ENCODE measurements at places on chromosomes 11 and 22. TPM values are rescaled to one million over a fixed set of nuclear protein-coding genes. Genes with fewer than 3 reads are reported as not detected.

DNA sequence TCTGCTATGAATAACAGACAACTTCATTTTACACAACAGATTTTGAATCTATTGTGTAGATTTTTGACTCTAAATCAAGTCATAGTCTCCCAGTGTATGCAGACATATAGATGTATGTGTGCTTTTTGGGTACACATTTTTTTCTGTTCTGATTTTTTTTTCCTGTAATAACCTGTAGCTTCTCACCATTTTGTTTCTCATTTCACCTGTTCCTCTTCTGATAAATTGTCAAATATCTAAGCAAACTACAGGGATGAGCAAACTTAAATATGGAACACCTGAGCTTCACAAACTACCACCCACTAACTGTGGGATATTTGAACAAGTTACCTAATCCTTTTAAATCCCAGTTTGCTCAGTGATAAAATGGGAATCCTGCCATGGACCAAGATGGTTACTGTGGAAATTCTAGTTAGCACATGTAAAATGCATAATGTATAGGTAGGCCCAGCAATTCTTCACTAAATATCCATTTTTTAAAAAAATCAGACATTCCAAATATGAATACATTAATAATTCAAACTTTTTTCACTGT is 15.7 kb downstream of the LGR4 start:
- no peak for DNase-seq

DNA sequence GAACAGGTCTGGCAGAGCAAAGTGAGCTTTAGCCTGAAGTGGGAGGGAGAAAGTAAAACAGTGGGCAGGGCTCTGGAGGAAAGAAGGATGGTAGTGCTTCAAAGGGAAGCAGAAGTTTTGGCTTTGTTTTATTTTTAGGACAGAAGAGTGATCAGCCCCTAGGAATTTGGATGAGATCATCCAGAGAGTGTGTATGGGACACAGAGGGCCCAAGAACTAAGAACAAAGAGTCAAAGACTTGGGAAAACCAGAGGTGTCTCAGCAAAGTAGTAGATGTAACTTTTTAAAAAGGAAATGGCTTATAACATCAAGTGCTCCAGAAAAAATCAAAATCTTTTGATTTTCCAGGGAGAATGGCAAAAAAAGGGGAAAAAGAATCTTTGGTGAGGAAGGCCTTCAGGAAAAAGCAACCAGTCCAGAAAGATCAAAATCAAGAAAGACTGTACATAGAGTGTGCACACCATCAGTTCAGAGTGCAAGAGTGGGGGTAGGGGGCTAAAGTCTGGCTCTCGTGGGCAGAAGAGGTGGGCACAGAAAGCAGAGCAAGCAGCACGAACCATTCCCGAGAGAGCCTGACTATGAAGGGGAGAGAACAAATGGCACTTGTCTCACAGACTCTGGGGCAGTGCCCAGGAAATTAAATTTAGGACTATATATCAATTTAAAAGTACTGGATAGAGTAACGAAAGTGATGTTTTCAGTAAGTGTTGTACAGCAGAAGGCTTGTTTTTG is 30.0 kb downstream of the MAPK1 start:
- peak; percentile 87 for DNase-seq

DNA sequence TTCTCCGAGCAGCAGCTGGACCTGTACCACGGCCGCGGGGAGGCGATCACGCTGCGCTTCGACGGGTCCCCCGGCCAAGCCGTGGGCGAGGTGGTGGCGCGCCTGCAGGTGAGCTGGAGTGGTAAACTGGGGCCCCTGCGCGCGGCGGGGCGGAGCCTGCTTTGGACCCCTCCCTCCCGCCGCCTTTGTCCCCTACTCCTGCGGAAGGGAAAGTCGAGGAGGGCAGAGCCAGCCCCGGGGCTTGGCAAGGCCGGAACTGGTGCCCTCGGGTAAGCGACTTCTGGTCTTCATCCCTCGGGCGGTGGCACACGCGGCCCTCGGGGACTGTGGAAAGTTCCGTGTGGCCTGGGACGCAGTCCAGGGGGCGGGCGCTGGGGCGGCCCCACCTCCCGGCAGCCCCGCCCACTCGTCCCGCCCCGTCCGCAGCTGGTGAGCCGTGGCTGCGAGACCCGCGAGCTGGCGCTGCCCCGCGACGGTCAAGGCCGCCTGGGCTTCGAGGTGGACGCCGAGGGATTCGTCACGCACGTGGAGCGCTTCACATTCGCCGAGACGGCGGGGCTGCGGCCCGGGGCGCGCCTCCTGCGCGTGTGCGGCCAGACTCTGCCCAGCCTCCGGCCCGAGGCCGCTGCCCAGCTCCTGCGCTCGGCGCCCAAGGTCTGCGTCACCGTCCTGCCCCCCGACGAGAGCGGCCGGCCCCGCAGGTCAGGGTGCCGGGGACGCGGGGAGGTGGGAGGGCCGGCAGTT is 9.2 kb downstream of the SIPA1 start:
- peak; percentile 9 for DNase-seq

- no peak for DNase-seq
These were observed 79.1 kb upstream of the LINC01488 start for GRCh38 chr11:69402251-69402887.

DNA sequence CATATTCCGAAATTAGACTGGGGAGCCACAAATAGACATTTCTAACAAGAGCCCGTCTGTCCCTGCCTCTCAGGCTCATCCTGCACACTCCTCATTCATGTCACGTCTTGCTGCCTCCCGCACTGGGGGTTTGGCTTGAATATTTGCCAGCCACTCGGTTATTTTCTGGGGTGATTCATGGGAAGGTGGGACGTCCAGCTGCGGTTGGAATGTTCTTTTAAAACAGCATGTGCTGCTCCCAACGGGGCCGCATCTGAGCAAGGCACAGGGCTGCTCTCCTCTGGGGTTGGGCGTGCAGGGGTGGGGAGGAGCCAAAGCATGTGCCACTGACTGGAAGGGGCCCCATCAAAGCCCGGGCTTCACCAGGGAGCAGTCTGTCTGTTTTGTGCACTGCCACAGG is 25.9 kb upstream of the SLC5A4 start:
- peak; percentile 85 for DNase-seq

- DNase-seq: no peak
These were observed 176.1 kb downstream of the IGLL1 start for GRCh38 chr22:23403720-23404688.

- no peak for DNase-seq
These were observed 646.0 kb downstream of the TBC1D22A start for GRCh38 chr22:47408409-47408808.

- no peak for DNase-seq
These were observed 10.2 kb upstream of the POU2F3 start for GRCh38 chr11:120229451-120230424.

The PLET1 gene
- polyA plus RNA-seq: not detected

The RAG2 gene
- polyA plus RNA-seq: not detected

The AIP gene
- polyA plus RNA-seq: 49.1 TPM

DNA sequence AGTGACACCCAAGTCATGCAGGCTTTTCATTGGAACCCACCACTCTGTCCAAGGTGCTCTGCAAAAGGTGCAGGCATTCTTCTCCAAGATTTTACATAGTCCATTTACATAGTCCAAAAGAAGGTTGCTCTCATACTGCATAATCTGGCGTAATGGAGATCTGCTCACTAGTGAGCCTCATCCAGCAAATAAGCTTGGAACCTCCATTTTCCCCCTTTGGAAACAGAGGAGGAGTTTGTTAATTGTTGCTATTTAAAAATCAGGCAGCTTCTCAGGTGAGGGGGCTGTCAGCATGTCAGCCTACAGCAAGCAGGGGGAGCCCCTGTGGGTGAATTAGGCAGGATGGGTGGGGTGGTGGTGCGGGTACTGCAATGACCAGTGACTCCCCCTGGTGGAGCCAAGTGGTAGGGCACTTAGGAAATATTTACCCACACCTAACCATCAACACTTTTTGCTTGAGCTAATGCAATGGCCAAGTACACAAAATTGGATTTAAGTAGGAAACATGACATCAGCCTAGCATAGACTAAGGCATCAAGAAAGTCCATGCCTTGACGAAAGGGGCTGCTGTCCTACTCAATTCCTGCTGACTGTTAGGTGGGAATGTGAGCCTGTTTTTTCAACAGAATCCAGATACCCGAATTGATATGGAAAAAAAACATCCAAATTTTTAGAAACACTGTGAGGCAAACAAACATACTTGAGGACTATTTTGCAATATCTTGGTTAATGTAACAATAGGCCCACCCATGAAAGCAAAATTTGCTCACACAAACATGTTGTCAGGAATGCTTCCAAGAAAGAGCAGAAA is 64.5 kb downstream of the AMBRA1 start:
- no peak for DNase-seq

- peak; percentile 71 for DNase-seq
These were observed 29.2 kb downstream of the RASSF10 start for GRCh38 chr11:13038366-13038765.

DNA sequence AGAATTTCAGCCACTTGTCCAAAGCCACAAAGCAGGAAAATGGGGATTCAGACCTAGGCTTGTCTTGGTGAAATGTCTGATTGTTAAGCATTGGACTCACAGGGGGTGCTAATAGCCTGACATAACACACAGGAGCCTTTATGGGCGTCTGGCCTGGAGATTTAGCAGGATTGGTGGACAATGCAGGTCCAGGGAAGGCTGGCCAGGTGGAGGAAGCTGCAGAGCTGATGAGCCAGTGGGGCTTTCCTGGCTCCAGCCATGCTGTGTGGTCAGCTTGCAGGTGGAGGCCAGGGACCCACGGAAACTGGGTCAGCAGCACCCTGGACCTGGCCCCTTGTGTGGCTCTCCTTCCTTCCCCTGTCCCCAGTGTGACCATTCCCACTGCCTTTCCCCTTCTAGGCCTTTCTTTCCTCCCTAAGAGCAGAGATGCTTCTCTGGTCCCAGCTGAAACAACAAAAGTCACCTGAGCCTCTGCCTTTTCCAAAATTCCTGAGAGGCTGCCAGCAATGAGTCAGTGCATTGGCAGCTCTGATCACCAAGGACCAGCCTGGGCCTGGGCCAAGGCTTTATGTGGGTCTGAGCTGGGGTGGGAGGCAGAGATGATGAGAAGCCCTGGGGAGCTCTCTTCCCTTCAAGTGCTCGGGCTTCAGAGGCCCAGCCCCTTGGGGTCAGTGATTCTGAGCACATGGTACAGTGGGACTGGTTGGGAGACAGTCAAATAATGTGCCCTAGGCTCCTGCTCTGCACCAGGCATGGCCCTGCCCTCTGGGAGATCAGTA is 85.2 kb downstream of the CCDC81 start:
- DNase-seq: peak; percentile 84

- no peak for DNase-seq
These were observed 108.2 kb upstream of the CRYBB3 start for GRCh38 chr22:25091458-25091857.

DNA sequence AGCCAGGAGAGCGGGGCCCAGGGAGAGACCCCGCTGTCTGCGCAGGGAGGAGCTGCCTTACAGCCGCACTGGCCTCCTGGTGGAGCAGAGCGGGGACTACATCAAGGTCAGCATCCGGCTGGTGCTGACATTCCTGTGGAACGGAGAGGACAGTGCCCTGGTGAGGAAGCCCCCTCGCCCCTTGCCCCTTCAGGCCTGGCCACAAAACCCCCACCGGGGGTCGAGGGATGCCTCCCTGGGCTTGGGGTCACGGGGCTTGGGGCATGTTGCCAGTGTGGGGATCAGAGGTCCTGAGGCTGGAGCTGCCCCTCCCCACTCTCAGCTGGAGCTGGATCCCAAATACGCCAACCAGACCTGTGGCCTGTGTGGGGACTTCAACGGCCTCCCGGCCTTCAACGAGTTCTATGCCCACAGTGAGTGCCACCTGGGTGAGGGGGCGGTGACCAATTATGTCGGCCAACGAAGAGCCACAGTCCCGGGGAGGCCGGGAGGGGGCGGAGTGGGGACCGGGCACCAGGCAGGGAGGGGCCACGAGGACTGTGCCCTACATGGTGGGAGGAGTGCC is 4.2 kb downstream of the MUC5B start:
- no peak for DNase-seq

The MAML2 gene
- 0.96 TPM for polyA plus RNA-seq

The SLC22A9 gene
- polyA plus RNA-seq: not detected

- no peak for DNase-seq
These were observed 25.9 kb downstream of the ELP4 start for GRCh38 chr11:31535479-31535878.

Data from foreskin keratinocyte (primary cell).